Lung microvascular endothelial cell (primary cell): ENCODE measurements at places on chromosomes 7 and 10. TPM values are rescaled to one million over a fixed set of nuclear protein-coding genes. Genes with fewer than 3 reads are reported as not detected.

DNA sequence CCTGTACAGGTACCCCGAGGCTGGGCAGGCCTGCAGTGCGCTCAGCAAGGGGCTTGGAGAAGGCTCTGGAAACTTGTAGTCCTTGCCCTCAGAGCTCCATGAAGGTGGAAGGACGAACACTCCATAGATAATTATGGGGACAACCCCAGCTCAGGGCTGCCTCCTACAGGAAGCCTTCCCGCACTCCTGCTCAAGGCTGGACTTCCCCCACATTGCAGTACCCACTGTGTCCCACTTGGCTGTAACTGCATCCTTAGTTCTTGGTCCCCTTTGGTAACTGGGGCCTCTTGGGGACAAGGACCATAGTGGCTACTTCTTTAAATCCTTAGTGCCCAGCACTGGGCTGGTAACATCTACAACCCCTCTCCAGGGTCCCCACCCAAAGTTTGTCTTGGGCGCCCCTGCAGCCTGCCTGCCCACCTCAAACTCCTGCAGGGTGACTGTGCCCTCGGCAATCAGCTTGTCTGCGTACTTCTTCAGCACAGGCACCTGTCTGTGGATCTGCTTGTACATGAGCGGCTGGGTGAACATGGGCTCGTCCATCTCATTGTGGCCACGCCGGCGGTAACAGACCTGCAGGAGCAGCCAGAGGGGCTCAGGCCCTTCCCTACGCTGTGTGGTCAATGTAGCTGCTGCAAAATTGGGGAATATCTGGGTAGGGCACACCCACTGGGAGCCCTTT lies 17.1 kb downstream of the OGDHL start:
- DNase-seq, result no peak

DNA sequence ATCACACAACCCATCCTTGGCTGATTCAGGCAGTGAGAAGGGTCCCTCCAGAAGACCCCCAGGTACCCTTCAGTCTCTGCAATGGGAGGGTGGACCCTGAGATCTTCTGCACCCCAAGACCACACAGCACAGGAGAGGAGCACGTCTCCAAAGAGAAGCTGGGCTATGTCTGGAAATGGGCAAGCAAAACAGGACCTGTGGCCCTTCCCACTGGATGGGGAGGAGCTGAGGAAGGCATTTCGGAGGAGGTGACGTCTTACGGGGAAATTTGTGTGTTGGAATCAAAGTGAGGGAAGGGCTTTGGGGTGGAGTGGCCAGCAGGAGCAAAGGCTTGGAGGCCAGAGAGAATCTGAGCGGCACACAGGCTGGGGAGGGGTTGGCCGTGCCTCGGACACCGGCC lies 16.5 kb downstream of the GRIFIN start:
- no peak for DNase-seq

- no peak for DNase-seq
These were observed 13.2 kb upstream of the FRMPD2 start for GRCh38 chr10:48287417-48288391.

DNA sequence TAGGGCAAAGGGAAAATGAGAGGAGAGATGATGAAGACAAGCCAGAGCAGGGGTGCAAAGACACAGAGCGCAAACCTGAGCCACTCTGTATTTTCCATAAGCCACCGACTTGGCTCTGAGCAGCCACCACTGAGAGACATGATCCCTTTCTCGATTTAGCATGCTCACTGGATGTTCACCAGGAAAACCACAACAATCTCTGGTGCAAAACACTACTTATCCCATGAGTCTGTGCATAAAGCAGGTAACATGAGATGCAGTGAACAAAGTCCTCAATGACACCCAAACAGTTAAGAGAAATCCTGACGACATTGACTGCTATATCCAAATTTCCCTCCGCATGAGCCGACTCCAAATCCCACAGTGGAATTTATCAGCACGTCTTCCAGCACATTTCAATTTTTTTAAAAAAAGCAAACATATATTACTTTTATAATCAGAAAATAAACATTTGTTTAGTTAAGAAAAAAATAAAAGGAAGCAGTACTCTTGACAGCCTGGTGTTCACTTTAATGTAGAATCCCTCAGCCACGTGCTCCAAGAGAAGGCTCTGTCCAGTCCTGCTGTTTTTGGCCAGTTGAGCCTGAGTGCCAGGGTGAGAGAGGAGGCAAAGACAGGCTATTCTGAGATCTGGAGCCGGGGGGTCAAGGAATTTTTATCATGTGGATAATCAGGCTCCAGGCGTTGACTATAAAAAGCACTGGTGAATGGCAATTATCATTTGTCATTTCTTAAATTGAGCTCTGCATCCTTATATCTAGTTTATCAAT lies 238.4 kb downstream of the KCNMA1 start:
- DNase-seq, result no peak

CPEB3 gene
- total RNA-seq, result 0.87 and 1.6 TPM in 2 replicates

RBP3 gene
- not detected in 2 replicates for total RNA-seq
